ENCODE measurements at places on chromosomes 11 and 22.

- DNase-seq: no peak
Measured at GRCh38 chr22:47325249-47325648, 562.8 kb downstream of the TBC1D22A start.

DNA sequence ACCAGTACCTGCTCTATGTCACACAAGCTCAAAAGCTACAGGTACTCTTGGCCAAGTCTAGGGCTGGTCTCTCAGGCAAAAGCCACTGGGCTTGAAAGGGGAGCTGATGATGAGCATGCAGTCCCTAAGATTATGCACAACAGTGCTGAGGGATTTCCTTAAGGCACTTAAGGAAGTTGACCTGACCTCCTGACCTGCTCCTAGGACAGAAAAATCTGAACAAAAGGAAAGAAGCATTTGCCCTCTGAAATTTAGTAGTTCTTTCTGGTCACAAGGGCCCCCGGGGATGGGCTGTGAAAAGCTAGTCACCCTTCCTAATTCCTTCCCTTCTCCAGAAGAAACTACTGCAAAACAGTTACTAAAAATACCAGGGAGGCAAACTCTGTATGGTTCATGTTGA is 83.6 kb upstream of the PHOX2A start:
- no peak for DNase-seq

DNA sequence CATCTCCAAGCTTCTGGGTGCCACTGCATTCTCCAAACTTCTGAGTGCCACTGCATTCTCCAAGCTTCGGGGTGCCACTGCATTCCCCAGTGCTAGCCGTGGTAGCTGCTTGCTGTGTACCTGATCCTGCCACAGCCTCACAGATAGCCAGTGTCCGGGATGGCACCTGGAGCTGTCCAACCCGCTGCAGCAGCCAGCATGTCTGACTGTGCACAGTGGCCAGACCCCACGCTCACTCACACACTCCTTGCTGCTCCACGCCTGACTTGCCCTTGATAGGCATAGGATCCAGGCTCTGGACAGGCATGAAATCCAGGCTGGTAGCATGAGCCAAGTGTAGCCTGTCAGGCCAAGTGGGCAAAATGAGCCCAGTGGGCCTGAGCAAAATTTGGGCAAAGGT is 465.0 kb downstream of the GUCY1A2 start:
- no peak for DNase-seq

DNA sequence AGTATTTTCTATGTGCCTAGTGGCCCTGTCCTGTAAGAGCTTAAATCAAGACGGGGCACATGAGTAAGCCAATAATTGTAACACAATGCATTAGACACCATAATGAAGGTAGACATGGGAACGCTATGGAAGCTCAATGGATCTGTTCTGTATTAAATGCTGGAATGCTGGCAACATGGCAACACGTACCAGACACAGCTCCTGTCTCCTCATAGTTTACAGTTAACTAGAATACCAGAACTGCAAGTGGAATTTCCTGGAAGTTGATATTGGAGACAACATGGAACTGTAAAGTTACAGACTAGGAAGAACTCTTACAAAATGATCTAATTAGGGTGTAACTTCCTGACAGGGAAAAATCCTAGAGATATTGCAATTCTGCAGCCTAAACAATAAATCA is 12.4 kb downstream of the P4HA3 start:
- no peak for DNase-seq

DNA sequence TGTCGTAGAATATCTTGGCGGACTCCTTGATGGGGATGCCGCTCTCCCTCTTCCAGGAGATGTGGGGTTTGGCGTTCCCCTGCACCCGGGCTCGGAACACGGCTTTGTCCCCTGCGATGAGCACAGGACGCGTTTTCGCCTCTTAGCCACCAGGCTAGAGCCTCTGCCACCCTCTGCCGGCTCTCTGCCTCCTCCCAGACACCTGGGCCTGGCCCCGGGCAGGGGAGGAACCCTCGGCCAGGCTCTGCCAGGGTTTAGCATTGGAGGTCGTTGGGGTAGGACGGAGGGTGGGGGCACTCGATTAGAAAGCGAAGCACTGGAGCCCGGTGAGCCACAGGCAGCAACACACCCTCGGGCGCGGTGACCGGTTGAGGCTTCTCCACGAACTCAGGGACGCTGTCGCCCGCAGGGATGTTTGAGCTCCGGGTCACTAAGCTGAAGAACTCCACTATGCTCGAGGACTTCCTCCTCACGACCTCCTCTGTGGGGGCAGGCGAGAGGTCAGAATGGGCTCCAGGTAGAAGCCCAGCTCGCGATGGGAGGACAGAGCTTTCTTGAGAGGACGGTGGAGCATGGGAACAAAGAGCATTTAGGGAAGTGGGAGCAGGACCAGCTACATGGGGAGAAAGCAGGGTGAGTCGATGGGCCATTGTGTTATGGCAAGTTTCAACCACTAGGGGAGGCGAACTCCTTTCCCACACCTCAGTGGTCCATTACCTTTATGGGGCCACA is 4.3 kb downstream of the IGSF22 start:
- no peak for DNase-seq

DNA sequence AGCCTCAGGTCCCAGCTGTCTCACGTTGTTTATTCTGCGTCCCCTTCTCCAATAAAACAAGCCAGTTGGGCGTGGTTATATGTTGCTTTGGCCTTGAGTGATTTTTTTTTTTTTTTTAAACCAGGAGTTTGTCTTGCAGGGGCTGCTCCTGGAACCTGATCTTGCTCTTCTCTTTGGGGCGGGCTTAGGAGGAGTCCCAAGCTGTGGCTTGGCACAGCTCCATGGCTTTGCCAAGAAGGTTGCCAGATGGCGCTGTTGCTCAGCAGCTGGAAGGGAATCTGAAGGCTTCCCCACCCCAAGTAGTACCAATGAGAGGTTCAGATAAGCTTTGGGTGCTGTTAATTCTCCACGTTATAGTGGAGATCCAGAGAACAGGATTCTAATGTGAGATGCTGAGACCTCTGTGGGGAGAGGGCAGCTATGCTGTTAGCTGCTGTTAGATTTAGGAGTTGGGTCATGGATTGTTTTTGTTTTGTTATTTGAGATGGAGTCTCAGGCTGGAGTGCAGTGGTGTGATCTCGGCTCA is 2.0 kb upstream of the FERMT3 start:
- DNase-seq: peak; percentile 87

DNA sequence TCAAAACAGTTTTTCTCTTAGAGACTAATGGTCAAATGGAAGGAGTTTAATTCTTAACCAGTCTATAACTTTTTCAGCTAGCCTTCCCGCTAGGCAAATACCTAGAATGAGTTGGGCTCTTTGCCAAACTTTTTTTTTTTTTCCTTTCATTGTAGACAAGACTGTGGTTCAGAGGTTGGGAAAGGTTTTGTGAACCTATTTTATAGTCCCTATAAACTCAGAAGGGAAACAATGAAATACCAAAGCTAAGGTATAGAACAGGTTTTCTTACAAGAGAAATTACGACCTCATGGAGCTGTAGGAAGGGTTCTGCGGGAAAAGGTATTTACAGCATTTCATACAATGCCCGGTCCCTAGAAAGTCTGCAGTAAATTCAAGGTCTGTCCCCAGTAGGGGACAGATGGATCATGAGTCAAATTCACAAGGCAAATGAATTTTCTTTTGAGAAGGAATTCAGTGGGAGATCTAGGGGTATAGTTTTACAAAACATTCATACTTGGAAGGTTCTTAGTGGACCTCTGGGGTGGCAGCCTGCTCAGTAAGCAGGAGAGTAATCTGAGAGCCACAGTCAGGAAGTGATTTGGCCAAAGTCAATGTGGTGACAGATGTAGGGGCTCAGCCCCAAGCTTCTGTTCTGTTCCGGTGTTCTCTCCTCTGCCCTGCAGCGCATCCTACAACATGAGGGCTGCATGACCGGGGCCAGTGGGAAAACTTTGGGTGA is 146.8 kb downstream of the DBX1 start:
- no peak for DNase-seq

DNA sequence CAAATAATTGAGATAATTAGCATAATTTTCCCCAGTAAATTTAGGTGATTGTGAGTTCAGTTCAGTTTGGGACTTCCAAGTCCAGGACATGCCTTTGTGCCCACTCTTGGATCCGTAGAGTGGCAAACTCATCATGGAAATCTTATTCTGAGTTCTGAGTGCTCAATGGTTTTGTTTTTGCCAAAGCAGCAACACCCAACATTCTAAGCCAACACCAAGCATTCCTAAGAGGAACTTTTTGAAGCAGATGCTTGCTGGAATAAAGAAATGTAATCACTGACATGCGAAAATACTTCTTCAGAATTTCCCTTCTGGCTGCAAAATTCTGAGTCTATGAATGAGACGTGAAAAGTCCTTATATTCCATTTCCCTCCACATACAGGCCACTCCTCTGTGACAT is 10.4 kb downstream of the MMP27 start:
- no peak for DNase-seq

- DNase-seq: no peak
Measured at GRCh38 chr11:112751329-112751728, 209.9 kb upstream of the NCAM1 start.

- no peak for DNase-seq
Measured at GRCh38 chr22:39405346-39406085, 5.9 kb downstream of the TAB1 start.

DNA sequence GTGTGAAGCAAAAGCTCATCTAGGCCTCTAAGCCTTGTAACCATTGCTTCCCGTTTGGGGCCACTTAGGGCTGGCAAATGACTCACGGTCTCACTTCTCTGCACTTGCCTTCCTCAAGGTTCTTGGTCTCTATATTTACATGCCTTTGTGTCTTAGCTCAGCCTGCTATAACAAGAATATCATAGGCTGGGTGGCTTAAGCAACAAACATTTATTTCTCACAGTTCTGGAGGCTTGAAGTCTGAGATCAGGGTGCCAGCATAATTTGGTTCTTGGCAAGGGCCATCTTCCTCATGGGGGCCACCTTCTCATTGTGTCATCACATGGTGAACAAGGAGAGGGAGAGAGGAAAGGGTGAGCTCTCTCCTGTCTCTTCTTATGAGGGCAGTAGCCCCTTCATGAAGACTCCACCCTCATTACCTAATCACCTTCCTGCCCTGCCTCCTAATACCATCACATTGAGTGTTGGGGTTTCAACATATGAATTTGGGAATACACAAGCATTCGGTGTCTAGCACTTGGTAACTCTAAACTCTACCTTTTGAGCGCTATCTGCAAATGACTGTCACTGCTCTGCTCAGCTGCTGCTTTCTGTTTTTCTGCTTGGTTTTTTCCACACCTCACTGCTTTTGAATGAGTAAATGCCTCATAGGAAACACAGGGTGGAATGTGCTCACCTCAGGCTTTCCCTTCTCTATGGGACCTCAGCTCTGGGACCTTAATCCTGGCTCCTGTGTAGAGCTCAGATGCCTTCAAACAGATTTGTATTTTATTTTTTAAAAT is 16.2 kb upstream of the ME3 start:
- DNase-seq: no peak

GRCh38 chr11:99535406-99535805 is 514.7 kb downstream of the CNTN5 start:
- DNase-seq: no peak

GRCh38 chr11:126756421-126756820 is 244.1 kb downstream of the KIRREL3 start:
- no peak for DNase-seq

- no peak for DNase-seq
Measured at GRCh38 chr11:26573896-26574295, 1.8 kb upstream of the MUC15 start.

DNA sequence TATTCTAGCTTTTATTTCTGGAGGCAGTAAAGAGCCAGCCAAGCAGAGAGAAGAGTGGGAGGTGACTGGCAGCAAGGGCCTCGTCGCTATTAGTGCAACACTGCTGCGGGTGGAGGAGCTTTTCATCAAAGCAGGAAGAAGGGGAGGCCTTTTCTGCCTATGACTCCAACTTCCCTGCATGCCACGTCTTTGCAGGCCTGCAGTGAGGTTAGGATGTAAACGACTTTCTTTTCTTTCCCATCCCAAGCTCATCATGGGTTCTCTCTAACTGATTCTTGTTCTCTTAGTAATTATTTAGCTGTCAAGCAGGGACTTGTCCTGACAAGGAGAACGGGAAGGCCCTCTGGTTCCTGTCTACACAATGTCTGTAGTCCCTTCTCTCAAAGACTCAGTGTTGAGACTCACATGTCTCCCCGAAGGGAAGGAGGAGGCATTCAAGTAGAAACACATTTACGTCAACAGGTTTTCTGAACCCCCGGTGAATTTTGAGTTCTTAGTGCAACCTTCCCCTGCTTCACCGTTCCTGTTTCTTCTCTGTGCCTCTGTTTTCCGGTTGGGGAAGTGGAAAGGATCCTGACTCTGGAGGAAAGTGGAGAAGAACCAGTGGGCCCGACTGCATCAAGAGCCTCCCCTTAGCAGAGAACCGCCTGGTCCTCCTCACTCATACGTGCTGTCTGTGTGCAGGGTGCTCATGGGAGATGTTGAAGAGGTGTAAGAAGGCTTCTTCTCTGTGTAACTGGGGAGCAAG is 56.9 kb downstream of the PACS1 start:
- DNase-seq: no peak

DNA sequence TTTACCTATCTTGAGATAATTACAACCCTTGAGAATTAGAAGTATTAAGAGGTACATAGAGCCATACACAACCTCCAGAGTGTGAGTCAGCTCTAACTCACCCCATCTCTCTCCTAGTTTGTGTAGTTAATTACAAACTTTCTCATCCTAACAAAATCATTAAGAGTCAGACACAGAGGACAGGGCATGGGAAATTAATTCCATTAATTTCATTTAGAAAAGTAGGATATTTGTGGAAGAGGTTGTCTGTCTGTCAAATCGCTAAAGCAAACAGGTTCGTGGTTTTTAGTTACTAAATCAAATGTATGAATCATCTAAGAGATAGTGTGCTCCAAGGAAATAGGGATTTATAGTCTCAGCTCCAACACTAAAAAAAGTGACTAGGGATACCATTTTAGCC is 1261.4 kb upstream of the TENM4 start:
- no peak for DNase-seq

- no peak for DNase-seq
Measured at GRCh38 chr22:22479999-22480532, 28.5 kb downstream of the ZNF280B start.

GRCh38 chr11:100810146-100810545 is 123.1 kb downstream of the ARHGAP42 start:
- DNase-seq: no peak

DNA sequence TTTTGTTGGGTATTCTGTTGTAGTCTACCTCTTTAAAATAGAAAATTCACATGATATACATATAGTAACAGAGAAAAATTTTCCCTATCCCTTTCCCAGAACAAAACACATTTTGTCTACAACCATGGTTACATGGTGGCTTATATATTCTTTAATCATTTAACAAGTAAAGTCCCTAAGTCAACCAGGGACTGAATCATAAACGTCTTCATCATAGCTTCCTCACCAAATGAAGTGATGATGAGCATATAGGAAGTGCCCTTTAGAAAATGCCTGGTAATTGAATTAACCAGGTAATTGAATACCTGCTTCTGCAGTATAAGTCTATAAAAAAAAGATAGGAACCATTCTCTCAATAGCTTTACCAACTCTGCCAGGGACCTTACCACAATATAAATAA is 101.2 kb downstream of the APOL5 start:
- no peak for DNase-seq
